ENCODE measurements at places on chromosomes 2 and 18.

- no peak for DNase-seq
Observed at GRCh38 chr2:173150963-173151362, 75.3 kb downstream of the MAP3K20 start.

DNA sequence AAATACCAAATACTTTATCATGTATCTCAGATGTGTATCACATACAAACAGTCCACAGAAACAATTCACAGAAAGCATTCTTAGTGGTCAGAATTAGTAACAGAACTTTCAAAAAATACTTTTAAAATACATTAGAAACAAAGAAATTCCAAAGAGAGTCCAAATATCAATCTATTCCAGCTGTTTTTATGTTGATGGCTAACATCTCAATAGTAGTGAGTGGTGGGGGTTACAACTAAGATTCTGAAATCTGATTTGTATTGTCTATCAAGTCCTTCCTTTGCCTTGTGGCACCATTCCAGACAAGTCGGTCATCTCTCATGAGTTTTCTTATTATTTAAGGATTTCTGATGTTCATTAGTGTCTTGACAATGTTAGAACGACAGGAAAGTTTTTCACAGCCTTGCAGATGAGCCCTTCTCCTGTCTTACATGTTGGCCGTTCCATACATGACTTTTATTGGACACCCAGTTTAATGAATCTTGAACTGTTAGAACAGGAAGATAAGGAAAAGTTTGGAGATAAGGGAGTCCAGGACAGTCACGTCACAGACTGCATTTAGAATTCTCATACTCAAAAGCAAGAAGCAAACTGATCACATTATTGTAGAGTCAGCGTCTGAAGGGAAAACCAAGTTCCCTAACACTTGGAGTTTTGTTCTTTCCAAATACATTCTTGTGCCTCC is 410.3 kb downstream of the PID1 start:
- no peak for DNase-seq

GRCh38 chr2:68250196-68250595 is 2.1 kb downstream of the PPP3R1 start:
- DNase-seq: no peak

DNA sequence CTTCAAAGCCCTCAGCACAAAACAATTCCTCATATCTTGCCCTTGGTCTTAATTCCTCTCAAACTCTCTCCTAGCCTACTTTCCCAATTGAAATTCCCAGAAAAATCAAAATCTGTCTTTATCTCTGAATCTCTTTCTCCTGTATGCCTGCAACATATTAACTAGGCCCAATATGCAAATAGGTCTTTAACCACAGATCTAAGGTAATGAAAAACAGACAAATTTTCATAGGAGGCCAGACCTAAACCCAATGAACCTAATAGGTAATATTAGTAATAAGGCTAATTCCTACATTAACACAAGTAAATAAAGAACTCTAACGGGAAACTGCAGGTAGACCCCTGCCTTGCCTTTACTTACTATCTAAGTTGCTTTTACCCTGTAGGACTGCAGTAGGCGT is 41.4 kb downstream of the WDR33 start:
- DNase-seq: no peak

- peak; percentile 50 for DNase-seq
Observed at GRCh38 chr2:172704072-172704936, 31.3 kb upstream of the RAPGEF4 start.

DNA sequence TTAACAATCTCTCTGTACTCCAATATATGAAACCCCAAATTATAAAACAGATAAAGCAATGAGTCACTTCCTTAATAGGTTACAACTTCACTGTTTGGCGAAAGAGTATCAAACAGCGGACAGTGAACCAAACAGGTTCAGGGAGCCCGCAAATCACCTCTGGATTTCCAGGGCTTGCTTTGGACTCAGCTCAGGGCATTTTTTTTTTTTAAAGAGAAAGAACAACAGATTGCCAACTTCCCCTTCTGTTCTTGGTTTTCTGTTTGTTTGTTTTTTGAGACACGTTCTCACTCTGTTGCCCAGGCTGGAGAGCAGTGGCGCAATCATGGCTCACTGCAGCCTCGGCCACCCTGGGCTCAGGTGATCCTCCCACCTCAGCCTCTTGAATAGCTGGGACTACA is 52.7 kb downstream of the ABCB11 start:
- DNase-seq: no peak

DNA sequence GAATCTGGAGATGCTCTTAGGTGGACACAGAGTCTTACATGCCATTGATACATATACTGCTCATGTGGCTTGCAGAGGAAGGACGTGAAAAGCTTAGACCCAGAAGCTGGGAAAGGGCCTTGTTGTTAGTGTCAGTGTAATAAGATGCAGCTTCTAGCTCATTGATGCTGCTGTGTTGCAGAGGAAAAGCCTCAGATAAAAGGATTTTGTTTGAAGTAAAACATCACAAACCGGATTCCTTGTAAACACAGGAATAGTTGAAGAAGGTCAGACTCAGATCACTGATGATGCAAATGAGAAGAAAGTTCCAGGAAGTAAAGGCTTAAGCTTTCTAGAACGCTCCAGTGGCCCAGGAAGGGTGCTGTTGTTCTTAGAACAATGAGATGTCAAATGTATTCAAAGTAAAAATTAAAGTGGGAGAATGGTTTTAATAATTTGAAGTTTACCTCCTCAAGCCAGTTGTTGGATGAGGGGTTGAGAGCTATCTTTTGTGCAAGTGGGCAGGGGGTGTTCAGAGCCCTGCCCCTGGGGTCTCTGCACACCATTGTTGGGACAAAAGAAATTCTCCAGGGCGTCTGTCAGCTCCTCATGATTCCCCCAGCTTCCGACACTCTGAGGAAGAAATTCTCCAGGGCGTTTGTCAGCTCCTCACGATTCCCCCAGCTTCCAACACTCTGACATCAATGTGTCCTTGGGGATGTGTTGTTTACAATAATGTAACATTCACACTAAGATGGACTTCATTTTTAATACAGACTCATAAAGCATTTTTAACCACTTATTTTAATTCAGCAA is 61.3 kb upstream of the CHMP1B start:
- DNase-seq: no peak

- DNase-seq: no peak
Observed at GRCh38 chr18:74256190-74256589, 35.6 kb downstream of the CYB5A start.

- peak; percentile 55 for DNase-seq
Observed at GRCh38 chr18:26082475-26082874, 7.9 kb downstream of the SS18 start.

DNA sequence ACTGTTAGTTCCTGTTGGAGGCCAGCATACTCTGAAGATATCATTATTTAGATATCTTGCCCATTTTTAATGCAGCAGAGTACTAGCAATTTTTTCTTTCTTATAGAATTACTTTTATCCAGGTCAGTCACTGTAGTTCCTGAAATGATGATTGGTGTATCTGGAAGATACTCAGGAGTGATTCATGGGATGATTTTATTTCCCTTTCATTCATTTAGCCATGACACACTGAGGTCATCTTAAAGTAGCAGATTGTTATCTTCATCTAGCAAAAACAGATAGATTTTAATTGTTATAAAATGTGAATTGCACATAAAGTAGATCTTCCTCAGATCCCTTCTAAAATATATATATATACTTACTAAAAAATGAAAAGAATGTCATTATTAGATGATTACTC is 109.1 kb downstream of the PIK3C3 start:
- peak; percentile 33 for DNase-seq

DNA sequence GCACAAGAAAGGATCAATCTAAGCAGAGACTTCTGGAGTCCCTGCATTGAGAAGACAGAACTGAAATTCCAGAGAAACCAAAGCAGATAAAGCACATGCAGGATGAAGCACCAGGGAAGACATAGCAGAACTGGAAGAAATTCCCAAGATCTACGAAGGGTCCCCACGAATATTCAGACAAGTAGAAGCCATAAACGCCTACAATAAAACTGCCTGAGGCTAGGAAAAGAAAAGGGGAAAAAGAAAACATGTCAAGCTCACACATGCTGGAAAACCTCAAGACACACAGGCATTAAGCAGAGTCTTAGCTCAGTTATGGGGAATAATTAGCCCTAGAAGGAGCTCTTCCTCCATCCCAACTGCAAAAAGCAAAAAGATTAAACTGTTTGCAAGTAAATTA is 171.2 kb downstream of the NBAS start:
- DNase-seq: no peak

GRCh38 chr2:181058378-181059269 is 78.2 kb downstream of the UBE2E3 start:
- DNase-seq: peak; percentile 65

Data from epithelial cell of esophagus (primary cell).